ENCODE measurements at places on chromosomes 3 and 15.

DNA sequence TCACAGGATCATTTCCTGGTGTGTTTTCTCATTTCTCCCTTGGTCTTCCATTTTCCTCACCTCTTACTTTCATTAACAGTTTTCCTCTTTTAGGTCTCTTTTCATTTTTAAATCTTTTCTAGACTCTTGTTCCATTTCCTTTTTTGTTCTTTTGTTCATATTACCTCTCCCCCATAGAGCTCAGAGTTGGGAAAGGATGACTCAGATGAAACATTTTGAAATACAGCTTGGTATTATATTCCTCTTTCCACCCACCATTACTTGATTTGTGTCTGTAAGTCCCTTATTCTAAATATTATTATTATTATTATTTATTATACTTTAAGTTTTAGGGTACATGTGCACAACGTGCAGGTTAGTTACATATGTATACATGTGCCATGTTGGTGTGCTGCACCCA is 153.1 kb downstream of the VGLL3 start:
- no peak for DNase-seq

DNA sequence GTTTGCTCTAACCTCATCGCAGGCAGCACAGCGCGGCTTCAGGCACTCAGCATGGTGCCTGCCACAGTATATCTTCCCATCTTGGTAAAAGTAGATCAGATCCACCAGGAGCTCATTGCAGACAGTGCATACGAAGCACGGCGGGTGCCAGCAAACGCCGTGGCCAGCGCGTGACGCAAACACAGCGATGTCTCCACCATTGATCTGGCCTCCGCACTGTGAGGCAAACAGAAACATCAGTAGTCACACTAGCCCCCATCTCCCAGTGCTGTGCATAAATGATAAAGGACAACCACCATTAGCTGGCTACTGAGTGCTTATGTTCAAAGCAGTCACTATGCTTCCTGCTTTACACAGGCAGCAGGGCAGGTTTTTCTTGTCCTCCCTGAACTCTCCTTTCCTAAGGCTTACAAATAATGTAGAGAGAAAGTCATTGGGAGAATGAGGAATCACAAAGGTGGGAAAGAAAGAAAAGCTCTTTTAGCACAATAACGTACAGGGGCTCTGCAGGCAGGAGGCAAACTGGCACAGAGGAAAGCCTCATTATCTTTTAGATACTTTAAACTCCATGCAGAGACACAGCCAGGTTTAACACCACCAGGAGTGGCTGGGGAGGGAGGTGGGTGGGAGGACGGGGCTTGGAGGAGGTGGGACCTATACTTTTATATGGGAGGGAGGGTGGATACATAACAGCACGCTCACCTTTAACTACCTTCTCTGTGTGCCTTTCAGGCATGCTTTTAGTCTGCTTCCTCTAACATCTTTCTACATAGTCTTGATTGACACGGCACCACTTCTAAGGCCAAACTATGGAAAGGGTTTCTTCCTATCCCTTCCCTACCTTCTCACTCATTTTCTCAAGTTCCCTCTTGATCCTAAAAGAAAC is 67.9 kb downstream of the PRICKLE2 start:
- no peak for DNase-seq

DNA sequence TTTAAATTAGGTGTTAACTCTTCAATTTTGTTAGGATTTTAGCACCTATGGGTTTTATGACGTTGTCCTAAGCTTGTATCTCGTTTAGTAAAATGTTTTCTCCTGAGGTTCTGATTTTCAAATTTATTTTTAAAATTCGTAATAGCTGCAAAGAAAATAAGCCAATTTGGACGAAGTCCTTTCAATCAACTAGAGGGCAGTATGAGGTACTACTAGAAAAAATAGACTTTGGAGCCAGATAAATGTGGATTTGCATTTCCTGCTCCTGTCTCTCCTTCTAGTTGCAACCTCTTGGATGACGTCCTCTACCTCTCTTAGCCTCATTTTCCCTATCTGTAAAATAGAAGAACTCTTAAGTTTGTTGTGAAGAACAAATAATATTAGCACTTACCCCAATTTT is 81.1 kb downstream of the SLTM start:
- DNase-seq: no peak

DNA sequence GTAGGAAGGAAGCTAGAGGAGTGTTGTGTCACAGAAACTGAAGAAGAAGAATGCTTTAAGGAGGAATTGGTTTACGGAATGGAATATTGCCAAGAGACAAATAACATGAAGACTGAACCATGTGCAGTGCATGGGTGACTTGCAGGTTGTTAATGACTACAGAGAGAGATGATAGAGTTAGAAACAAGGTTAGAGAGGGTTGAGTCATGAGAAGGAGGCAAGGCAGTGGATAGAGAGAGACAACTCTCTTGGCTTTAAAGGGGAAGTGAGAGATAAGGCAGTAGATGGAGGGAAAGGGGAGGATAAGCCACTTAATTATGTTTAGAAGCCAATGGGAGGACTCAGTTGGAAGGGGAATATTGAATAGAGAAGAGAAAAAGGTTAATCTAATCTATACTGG is 119.3 kb upstream of the CCNL1 start:
- no peak for DNase-seq

- peak; percentile 60 for DNase-seq
Measured at GRCh38 chr3:196016485-196016884, 65.4 kb downstream of the TFRC start.

- no peak for DNase-seq
Measured at GRCh38 chr3:59135096-59135495, 85.3 kb upstream of the CFAP20DC start.

DNA sequence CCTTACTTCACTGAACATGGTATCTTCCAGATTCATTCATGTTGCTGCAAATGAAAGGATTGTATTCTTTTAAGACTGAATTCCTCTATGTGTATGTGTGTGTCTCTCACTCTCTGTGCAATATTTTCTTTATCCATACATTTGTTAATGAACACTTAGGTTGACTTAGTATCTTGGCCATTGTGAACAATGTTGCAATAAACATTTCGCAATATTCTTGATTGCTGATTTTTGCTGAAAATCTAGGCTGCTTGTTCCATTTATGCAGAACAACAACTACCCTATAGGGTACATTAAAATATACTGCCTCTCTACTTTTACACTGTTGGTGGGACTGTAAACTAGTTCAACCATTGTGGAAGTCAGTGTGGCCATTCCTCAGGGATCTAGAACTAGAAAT is 732.4 kb downstream of the CADM2 start:
- no peak for DNase-seq

DNA sequence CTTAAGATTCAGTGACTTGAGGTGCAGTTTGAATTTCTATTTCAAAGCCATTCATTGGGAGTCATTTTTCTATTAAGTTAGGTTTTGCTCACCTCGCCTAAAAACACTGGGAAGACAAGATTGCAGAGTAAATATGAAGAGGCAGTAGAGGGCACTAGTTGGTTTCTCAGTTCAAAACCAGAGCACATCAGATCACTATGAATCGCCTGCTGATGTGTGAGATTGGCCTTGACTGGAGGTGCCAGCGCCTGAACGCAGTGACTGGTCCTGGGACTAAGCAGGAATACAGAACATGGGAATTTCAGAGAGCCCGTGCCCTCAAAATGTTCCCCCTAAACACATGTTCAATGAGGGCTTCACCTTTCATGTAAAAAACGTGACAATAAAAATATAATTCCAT is 229.0 kb downstream of the ITPR1 start:
- DNase-seq: peak; percentile 73

Data from GM03348 (cell line).